ENCODE measurements at places on chromosomes 6 and 20. TPM values are rescaled to one million over a fixed set of nuclear protein-coding genes. Genes with fewer than 3 reads are reported as not detected.

Gene SLC29A1
- total RNA-seq, result 9.5 TPM

Gene PRICKLE4
- total RNA-seq, result 0.86 TPM

Gene SLC17A2
- total RNA-seq, result not detected

Gene GPR6
- not detected for total RNA-seq

Gene LIN28B
- 5.6 TPM for total RNA-seq

Gene TNFRSF6B
- 31.5 TPM for total RNA-seq

Gene TMEM200A
- 47.7 TPM for total RNA-seq

Gene BIRC7
- total RNA-seq, result 0.32 TPM

Gene DEFB124
- total RNA-seq, result not detected

Gene KIF25
- under 0.01 TPM for total RNA-seq

Gene ARMC2
- total RNA-seq, result 0.86 TPM

Gene CAGE1
- under 0.01 TPM for total RNA-seq

Gene MPIG6B
- not detected for total RNA-seq

Gene PACRG
- total RNA-seq, result 0.97 TPM

Gene TTBK1
- not detected for total RNA-seq

Gene TSPO2
- total RNA-seq, result not detected

Gene ADGRG6
- total RNA-seq, result 33.2 TPM

Gene TRERF1
- 6.5 TPM for total RNA-seq

Gene SRF
- total RNA-seq, result 43.6 TPM

Gene DPPA5
- total RNA-seq, result not detected

Gene ADTRP
- total RNA-seq, result 1.3 TPM

Gene EGFL8
- 0.97 TPM for total RNA-seq

Gene OR2J1
- total RNA-seq, result not detected

Gene HLA-DQA2
- not detected for total RNA-seq

Gene ACTL10
- total RNA-seq, result 1.7 TPM

Gene PBOV1
- not detected for total RNA-seq

Gene CDK5RAP1
- 22.5 TPM for total RNA-seq

Gene VSTM2L
- 0.32 TPM for total RNA-seq

Gene ZNF512B
- 13.8 TPM for total RNA-seq

Gene PNLDC1
- total RNA-seq, result 0.32 TPM

Gene PET117
- total RNA-seq, result 9.5 TPM

All from fibroblast of villous mesenchyme (primary cell).